Eye (tissue), 1 donor: ENCODE measurements at places on chromosomes 1 and 21.

DNA sequence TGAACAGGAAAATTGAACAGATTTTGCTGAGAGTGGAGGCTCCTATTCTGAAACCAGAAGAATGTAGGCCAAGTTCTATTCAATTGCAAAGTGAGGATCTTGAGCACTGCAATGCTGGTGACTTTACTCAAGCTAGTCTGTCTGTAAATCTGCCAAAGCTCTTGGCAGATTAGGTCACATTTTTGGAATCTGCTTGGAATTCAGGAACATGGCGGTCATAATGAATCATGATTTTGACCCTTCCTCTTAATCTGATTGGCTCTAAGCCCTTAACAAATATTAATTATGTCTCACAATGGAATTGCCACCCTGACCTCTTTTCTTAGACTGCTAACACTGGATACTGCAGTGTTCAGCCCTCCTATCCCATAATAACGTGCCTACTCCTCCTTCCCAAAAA lies 7.2 kb upstream of the GNG12 start:
- peak; percentile 25 for DNase-seq

- no peak for DNase-seq
These were observed 20.5 kb upstream of the SIPA1L2 start for GRCh38 chr1:232650418-232650817.

DNA sequence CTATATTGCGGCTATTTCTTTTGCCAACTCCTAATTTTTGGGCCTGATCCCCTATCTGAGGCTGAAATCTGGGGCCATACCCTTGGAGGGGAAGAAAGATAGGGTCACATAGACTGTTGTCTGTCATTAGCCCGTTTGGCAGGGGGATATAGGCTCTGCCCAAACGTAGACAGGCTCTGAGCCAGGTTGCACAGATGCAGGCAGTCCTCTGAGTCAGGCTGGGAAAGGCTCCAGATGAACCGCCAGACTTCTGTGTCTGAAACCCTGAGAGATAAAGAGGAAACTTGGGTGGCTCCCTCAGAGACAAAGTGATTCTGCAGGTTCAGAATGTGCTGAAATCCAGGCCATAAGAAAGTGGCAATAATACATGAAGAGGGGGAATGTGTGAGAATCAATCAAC lies 4.0 kb upstream of the CAP1 start:
- no peak for DNase-seq

- peak; percentile 79 for DNase-seq
These were observed 41.0 kb upstream of the HAO2 start for GRCh38 chr1:119327450-119328155.

GRCh38 chr1:70142075-70142474 lies 63.3 kb downstream of the LRRC40 start:
- DNase-seq: peak; percentile 47

DNA sequence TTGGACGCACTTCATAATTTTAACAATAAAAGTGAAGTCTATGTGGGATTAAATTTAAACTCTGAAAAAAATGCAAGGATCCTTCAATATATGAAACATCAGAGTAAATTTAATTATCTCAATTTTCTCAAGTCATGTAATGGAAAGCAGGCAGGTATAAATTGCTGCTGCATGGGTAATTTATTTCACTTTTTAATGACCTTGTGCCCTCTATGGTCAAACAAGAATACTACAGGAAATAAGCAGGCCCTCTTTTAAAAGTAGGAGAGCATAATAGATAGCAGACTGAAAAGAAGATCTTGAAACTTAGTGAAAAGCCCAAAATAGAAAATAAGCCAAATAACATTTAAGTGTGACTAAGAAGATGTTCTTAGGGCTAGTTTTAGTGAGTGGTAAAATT lies 22.9 kb downstream of the BCAS2 start:
- no peak for DNase-seq
